ENCODE measurements at places on chromosomes 7 and 10.

- no peak for DNase-seq
Measured at GRCh38 chr10:9508606-9509005, 1454.1 kb downstream of the GATA3 start.

DNA sequence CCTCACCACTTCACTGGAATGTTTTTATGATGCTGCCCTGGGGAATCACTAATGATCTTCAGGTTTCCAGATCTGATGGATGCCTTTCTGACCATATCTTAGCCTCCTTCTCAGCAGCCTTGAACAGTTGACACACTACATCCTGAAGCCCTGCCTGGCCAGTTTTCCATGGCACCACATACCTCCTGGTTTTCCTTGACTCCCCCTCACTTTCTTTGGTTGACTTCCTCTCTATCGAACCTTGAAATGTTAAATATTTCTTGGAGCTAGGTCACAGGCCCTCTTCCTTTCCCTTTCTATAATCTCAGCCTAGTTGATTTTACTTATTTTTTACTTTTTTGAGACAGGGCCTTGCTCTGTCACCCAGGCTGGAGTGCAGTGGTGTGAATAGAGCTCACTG lies 108.8 kb upstream of the CDK1 start:
- DNase-seq, result no peak

- DNase-seq, result no peak
Measured at GRCh38 chr7:86926732-86927131, 132.7 kb downstream of the ELAPOR2 start.

DNA sequence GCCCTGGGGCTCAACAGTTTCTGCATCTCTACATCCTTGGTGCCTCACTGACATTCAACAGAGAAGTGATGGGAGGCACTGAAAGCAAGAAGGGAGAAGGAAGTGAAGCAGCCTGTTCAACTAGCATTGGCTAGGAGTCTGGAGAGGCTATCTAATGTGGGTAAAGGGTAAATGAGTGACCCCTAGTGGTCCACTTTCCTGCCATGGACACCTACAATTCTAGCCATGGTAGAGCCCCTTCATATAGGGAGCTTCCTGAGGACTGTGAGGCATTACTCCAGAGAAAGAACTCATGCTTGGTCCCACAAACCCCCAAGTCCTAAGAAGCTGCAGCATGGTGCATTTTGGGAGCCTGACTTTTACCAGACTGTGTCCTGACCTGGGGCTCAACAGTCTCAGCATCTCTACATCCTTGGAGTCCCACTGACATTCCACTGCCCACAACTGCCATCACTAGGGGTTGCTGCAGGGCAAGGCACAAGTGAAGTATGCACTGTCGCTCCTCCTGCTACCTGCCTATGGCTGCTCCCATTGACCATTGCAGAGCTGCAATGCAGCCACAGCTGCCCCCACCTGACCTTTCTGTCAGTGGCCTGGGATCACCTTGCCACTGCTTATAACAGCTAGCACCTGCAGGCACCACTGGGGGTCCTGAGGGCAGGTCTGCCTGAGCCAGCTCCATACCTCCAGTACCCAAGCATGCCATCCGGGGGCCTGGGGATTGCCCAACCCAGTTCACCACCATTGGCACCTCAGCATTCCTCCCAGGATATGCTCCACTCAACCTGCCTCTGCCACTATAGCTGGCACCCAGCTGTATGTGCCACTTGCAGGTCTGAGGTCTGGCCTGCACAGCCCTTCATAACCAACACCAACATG lies 44.1 kb upstream of the CDK6 start:
- DNase-seq, result no peak

DNA sequence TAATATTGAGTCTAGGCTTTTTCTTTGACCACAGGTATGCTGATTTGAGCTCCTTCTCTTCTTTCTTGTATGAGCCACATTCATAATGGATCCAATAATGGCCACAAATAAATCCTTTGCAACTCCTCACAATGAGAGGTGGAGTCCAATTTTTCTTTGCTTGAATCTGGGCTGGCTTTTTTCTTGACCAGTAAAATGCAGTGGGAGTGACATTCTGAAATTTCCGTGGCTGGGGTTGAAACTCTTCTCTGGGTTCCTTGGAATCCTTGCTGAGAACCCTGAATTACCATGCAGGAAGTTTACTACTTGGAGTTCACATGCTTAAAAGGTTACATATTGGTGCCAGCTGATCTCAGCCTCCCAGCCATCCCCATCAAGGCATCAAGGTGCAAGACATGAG lies 22.4 kb upstream of the FAM180A start:
- no peak for DNase-seq

GRCh38 chr7:114851406-114852061 lies 70.4 kb upstream of the MDFIC start:
- DNase-seq, result no peak

DNA sequence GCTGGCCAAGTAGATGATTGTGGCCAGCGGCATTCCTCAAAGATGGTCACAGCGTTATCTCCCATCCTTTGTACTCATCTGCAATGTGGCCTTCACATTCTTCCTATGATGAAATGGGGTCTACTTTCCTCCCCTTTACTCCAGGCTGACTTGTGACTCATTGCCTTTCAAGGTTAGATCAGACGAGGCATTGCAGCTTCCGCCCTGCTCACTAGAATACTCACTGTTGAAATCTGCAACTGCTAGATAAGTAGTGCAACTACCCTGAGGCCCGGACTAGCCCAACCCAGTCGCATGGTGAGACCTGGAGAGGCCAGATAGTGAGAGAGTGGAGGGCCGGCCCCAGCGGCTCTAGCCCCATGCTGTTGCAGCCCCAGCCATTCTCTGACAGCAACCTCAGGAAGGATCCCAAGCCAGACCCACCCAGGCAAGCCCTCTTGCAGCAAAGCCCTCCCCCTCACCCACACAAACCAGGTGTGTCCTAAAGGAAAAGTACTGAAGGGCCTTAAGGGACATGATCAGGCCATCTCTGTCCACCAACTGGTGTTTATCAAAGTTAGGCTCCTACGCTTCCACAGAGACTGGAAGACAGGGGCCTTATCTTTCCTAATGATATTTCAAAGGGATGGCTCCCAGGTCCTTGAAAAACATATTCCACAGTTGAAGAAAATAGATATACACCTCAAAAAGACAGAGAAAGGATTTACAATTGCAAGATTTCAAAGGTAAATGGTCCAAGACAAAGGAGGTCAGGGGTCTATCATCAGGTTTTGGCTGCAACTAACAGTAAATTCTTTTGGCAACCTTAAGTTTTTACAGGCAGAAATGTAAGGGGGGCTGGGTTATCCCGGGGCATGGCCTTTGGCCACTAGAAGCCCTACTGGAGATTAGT lies 107.2 kb upstream of the TRIM24 start:
- no peak for DNase-seq

DNA sequence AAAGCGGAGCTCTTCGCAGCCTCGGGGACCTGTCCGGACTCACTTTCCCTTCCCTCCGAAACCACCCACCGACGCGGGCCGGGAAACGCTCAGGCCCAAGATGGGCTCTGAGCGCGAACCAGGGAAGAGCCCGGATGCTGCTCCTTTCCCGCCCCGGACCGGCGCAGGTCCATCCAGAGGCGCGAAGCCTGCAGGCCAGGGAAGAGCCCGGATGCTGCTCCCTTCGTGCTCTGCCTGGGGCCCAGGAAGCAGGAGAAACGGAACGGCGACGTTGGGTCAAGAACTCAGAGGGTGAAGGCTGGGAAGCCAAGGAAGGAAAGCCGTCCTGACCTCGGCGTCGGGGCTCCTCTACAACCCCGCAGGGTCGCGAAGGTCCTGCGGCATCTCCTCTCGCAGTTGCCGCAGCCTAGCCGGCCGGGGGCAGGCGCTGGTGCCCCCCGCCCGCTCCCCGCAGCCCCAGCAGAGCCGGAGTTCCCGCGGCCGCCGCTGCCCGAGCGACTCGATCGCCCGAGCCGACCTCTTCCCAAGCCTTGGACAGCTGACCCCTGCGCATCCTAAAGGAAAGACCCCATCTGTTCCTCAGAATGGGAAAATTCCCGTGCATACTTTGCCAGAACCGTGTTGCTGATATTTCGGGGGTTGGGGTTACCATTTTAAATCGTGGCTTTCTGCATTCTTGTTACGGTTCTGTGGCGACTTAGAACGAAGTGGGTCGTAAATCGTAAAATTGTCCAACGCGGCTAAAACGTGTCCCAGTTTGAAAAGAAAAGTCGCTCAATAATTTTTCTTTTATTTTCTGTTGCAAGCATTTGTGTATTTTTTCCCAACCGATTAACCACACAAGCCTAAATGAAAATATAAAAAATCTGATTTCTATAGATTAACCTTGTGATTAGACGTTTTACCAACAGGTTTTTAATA lies 7.5 kb downstream of the HOXA1 start:
- no peak for DNase-seq

DNA sequence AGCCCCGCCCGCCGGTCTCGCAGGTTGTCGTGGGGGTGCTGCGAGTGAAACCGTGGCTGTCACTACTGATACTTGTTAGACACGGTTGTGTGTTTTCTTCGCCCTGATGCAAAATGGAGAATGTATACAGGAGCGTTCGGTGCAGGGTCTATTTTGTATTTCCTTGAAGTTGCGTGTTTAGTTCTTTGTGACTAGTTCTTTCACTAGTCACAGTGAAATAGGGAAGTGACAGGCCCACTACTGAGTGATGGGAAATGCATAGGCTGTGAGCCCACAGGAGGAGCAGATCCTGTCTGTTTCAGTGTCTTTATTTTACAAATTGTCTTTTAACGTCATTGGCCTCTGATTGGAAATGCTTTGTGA lies 675 bp downstream of the ABRAXAS2 start:
- no peak for DNase-seq

- no peak for DNase-seq
Measured at GRCh38 chr7:48847917-48848316, 76.4 kb upstream of the CDC14C start.

GRCh38 chr10:1360558-1361164 lies 304.5 kb downstream of the WDR37 start:
- peak; percentile 60 for DNase-seq

DNA sequence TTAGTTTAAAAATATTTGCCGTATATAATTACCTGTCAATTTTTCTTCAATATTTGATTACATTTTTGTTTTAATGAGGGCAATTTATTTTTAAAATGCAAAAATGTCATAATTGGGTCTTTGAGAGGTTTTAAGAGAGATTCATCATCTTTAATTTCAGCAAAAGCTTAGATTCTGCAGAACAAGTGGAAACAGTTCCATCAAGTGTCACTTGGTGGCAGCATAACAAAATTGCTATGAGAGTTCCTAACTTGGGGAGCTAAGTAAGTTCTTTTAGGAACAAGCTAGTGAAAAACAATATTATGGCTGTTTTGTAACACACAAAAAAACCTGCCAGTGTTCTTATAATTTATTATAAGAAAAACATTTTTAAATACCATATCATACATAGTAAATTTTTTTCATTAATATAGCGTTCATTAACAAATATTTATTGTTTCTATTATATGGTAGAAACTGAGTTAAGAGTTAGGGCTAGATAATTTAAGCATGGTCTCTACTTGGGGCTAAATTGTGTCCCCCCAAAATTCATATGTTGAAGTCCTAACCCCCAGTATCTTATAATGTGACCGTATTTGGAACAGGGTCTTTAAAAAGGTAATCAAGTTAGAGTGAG lies 155.2 kb downstream of the MAGI2 start:
- no peak for DNase-seq

DNA sequence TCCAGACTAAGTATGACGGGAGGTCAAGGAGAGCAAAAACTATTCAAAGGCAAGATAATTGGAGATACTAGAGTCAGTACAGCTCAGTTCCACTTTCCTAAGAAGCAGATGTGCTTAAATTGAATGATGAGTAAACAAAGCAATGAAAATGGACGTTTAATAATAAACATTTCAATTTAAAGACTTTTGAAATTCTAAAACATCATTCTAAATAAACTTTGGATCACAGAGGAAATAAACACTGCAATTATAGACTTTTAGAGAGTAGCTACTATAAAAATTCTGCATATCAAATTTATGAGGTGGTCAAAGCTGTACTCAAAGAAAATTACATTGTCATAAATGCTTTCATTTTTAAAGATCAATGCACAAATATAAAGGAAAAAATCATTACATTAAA lies 418.3 kb downstream of the GPAM start:
- no peak for DNase-seq

DNA sequence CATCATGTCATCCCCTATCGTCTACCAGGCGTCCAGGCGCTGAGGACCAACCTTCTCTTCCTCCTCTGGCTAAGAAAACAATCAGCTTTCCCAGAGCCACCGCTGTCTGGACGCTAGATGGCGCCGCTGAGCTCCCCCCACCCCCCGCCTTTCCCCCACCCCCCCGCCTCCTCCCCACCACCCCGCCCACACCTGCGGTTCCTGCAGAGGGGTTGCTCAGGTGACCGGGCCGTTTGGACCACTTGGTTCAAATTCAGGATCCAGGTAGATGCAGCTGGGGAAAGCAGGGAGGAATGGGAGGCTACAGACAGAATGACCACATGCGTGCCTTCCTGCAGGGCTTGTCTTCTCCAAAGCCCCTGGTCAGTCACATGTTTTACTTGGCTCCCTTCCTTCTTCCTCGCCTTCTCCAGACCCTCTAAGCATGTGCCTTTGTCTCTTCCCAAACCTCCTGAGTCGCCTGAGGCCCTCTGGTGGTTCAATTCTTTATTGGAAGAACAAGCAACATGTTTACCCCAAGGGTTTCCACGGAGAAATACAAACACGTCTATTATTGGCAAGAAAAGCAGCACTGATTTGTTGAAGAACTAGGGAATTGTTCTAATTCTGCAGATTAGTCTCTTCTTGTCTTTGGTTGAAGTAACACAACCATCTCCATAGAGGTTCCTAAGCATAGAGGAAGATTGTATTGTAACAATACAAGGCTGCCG lies 24.7 kb downstream of the AOC1 start:
- peak; percentile 67 for DNase-seq

- no peak for DNase-seq
Measured at GRCh38 chr7:72286519-72286918, 125.6 kb downstream of the CALN1 start.

- no peak for DNase-seq
Measured at GRCh38 chr7:96016056-96016586, 243.8 kb downstream of the DYNC1I1 start.

GRCh38 chr7:108000875-108001763 lies 1.8 kb downstream of the LAMB1 start:
- no peak for DNase-seq

DNA sequence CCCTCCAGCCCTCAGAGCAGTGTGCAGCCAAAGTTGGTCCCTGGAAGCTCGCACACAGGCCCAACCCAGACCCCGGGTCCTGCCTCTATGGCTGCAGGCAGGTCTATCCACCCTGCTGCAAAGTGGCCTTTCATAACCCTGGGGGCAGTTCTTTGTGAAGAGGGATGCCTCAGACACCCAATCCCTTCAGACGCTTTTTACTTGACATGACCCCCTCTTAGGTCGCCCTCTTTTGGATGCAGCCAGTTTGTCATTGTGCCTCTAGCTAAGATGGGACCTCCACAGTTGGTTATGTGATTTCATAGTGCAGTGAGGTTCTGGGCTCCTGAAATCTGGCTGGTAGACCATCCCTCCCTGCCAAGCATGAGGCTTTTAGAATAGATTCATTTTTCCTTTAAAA lies 27.3 kb downstream of the SMKR1 start:
- DNase-seq, result no peak

GRCh38 chr10:30722956-30723620 lies 93.5 kb upstream of the LYZL2 start:
- DNase-seq, result no peak
